ENCODE measurements at places on chromosomes 2 and 18.

DNA sequence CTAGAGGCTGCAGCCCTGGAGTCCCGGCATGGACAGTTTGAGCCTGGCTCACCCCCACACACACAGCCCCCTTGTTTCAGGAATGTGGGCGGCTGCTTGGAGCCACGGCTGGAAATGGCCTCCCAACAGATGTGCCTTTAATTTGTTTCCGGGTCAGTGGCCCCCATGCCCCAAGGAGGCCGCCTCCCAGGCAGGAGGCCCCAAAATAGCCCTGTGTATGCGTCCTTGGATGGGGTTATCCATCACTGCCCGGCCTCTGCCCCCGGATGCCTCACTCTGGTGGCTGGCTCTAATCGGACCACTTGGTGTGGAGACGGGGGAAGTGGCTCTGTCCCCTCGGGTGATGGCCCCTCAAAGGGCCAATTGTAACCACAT is 151.9 kb upstream of the MYCN start:
- DNase-seq = no peak

GRCh38 chr2:138577066-138577465 is 75.5 kb downstream of the SPOPL start:
- DNase-seq = no peak

DNA sequence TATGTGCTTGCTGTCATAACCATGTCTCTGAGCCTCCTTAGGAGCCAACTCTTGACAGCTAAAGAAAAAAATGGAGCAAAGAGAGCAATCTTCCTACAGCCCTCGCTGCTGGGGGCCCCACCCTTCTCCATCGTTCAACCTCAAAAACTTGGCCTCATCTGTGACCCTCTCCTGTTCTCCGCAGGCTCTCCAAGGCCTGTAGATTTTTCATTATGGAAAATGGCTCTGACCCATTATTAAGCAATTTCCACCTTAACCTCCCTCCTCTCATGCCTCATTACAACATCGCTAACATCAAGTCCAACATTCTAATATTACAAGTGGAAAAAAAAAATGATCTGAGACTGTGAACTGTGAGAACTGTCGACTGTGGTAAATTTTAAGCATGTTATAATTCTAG is 98.7 kb downstream of the SLC8A1 start:
- no peak for DNase-seq

GRCh38 chr2:231482806-231483391 is 18.6 kb upstream of the NCL start:
- peak; percentile 70 for DNase-seq

DNA sequence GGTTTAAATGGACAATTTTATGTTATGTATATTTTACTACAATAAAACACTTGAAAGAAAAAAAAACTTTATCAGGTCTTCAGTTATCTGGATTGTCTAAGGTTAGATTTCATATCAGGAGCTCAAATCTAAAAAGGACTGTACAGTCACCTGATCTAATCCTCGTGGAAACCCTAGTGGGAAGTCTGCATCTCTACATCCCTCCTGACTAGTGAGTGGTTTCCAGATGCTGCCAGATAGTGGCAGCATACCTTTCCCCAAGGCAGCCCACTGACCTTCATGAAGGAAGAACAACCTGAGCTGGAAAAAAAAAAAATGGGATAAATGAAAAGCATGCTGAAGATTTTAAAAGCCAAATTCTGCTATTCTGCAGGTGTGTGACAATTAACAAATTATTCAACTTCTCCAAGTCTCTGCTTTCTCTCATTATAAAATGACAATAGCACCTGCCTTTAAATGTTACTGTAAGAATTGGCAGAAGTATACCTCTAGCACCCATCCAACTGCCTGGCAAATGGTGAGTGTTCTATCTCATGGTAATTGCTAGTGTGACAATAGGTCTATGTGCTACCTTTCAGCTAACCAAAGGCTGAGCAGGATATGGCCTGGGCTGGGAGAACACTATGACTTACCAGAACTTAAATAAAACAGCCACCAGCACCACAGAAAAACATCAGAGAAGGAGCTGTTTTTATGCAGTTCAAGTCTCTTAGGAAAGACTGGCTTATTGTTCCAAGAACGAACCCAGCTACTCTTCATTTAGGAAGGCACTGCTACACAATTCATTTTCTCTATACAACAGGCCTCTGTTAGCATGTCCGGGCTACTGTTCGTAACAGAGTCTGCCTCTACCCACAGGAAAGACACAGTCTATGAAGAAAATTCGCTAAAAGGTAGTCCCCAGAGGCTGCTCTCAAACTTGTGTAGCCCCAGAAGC is 8.6 kb downstream of the CLASP1 start:
- no peak for DNase-seq

GRCh38 chr2:2871480-2872308 is 505.9 kb downstream of the EIPR1 start:
- no peak for DNase-seq

DNA sequence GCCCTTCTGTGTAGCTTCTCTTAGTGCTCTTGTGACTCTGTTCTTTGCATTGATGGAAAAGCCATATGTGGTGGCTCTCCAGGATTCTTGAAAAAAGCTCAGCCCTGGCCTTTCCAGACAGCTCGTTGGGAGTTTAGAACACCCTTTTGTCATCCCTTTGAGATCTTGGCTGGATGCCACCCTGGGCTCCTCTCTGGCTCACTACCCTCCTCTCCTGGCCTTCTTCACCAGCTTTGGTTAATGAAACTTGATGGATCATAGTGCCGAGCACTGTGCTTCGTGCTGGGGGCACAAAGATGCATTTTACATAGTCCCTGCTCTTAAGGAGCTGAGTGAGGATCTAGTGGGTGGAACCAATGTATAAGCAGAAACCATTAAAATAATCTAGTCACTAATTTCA is 15.6 kb upstream of the FHOD3 start:
- no peak for DNase-seq

DNA sequence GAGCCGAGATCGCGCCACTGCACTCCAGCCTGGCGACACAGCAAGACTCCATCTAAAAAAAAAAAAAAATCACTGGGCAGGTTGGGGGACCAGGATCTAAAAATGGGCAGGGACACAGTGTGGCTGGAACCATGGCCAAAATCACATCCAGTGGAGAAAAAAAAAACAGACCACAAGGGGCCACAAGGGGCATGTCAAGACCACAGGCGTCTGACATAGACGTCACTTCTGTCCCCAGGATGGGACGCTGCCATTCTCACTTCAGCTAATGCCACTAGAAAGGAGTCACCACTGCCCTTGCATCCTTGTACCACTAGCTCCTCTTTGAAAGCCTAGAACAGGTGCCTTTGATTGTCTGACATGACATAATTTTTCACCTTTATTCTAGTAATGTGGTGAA is 2.5 kb upstream of the POMC start:
- no peak for DNase-seq

DNA sequence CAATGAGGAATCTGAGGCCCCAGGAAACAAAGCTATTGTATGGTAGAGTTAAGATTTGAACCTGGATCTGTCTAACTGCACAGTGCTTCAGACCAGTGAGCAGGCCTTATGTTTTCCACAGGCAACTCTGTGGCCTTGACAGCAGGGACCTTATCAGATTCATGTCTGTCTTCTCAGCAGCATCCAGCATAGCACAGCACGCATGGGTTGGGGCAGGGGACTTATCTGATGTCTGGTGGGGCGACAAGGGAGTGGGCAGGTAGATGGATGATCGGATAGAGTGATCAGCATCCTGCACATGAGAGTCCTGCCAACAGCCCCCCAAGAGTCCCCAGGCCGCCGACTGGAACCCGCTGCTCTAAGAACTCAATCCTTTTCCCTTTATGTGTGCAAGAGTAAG is 28.7 kb upstream of the KCNF1 start:
- no peak for DNase-seq

GRCh38 chr2:38201784-38202183 is 125.8 kb upstream of the CYP1B1 start:
- no peak for DNase-seq

DNA sequence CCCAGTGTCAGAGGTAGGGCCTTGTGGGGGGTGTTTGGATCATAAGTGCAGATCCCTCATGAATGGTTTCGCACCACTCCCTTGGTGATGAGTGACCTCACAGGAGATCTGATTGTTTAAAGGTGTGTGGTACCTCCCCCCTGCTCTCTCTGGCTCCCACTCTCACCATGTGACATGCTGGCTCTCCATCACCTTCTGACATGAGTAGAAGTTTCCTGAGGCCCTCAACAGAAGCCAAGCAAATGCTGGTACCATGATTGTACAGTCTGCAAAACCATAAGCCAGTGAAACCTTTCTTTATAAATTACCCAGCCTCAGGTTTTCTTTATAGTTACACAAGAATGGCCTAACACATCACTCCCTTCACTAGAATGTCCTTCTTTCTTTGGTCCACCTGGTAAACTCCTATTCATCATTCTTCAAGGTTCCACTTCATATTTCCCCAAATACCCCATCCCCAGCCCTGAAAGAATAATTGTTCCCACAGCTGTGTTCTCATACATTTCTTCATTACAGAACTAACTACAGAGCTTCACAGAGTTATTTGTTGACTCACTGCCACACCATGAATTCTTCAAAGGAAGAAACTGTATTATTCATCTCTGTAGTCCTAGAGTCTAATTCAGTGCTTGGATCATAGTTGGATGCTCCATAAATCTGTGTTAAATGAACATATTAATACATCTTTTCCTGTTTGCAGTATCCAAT is 81.2 kb upstream of the STK17B start:
- no peak for DNase-seq

- no peak for DNase-seq
These were observed 140.5 kb downstream of the TPGS2 start for GRCh38 chr18:36688020-36688965.

- DNase-seq = no peak
These were observed 33.9 kb downstream of the FN1 start for GRCh38 chr2:215401896-215402379.

GRCh38 chr2:57576983-57577382 is 469.6 kb upstream of the VRK2 start:
- no peak for DNase-seq

DNA sequence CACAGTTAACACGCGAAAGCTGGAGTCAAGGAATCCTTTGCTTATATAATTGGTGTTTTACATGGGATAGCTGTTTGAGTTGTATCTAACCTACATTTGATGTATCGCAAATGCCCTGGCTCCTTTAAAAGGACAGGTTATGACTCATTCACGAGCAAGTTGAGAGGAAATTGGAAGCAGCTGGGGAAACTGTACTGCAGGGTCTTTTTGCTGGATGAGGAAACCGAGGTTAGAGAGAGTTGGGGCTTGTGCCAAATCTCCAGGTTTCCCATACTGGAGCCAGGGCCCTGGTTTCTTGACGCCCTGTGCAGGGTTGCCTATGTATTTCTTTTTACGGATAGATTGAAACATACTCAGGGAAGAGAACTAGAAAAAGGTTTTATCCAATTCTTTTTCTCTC is 60.0 kb upstream of the SPTBN1 start:
- no peak for DNase-seq

GRCh38 chr2:27489118-27489497 is 435 bp downstream of the IFT172 start:
- DNase-seq = no peak

- no peak for DNase-seq
These were observed 44.7 kb downstream of the POMC start for GRCh38 chr2:25123682-25124081.

- DNase-seq = no peak
These were observed 61.7 kb downstream of the RNF152 start for GRCh38 chr18:61831071-61831470.

GRCh38 chr2:201441409-201441808 is 9.8 kb downstream of the TRAK2 start:
- DNase-seq = no peak

DNA sequence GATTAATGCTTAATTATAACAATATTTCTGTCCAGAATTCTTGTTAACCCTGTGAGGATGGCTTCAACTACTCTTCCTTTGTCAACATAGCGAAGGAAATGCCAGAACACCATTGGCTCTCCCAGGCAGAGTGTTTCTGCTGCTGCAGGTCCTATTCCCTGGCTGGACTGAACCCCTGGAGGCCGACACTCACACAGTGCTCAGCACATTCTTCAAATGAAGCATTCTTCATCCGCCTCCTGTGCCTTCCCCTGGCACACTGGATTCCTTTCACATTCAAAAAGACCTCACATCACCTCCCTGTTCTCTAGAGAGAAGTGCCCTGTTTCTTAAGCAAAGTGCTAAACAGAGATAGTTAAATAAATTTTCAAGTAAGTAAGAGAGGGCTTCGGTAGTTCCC is 187.3 kb upstream of the MSH6 start:
- no peak for DNase-seq

DNA sequence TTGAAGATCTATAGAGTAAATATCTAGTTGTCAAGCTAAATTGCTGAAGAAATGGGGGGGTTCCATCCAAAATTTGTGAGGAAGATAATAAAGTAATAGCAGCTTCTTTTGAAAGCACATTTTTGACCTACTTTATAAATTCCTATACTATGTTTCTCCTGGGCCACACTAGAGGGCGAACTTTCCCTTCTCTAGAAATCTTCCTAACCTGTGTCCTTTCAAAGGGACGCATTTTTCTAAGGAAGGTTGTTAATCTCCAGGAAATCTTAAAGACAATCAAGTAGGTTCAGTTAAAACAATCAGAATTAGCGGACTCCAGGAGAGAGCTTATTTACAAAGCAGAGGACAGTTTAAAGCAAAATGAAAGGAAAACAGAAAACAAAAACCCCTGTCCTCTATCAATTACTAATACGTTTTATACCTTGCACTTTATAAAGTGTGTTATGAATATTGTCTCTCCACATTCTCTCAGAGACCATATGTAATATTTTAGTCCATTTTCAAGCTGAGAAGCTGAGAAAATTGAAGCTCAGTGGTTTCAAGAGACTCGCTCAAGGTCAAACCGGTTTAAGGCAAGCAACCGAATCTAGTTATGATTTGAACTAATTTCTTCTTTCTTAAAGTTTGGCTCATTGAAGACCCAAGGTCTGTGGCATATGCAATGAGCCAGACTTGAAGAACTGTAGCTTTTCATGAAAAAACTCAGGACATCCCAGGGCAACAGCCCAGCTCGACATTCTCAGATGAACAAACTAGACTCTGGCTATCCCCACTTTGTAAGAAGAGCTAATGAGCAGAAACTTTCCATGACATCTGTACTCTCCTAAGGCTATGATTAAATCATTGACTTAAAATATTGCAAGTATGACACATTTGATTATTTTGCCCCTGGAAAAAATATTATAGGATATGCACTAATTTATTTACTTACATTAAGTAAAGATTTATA is 273.6 kb downstream of the PAX3 start:
- DNase-seq = no peak

GRCh38 chr2:5969303-5969702 is 277.1 kb downstream of the SOX11 start:
- no peak for DNase-seq

DNA sequence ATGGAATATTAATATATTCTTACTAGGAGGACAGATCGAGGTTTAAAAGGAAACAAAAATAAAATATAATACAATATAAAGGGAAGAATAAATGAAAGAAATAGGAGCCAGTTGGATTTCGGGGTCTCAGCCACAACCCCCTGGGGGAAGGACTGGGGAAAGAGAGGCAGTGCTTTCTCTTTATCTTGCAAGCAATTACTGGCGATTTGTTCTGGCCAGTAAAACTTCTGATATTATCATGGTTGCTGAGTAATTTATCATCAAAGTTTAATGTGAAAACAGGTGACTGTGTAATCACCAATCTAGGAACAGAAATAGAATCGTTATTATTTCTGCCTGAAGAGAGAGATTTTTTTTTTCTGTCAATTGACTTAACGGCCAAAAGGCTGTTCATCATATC is 917.7 kb upstream of the CELF4 start:
- DNase-seq = no peak

Data from activated effector memory CD4-positive, alpha-beta T cell treated with Interleukin-2 at 50 U/mL for 16 hours (primary cell).